Dermis microvascular lymphatic vessel endothelial cell (primary cell): ENCODE measurements at places on chromosomes 1 and 21.

DNA sequence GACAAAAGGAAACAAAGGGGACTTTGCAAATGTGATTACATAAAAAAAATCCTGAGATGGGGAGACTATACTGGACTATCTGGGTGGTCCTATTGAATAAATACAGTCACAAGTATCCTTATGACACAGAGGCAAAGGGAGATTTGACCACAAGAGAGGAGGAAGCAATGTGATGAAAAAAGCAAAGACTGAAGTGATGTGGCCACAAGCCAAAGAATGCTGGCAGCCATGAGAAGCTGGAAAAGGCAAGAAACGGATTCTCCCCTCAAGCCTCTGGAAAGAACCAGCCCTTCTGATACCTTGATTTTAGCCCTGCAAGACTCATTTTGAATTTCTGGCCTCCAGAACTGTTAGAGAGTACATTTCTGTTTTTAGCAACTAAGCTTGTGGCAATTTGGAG is 36.4 kb downstream of the OLFML2B start:
- DNase-seq, result no peak

- DNase-seq, result no peak
These were observed 1.9 kb downstream of the SMIM1 start for GRCh38 chr1:3774276-3774945.

- peak; percentile 17 for DNase-seq
These were observed 132.4 kb downstream of the EDEM3 start for GRCh38 chr1:184622136-184622823.

- DNase-seq, result no peak
These were observed 122.5 kb upstream of the NCAM2 start for GRCh38 chr21:20875742-20876141.

GRCh38 chr1:65230731-65231481 is 78.4 kb upstream of the DNAJC6 start:
- no peak for DNase-seq

- DNase-seq, result no peak
These were observed 15.4 kb downstream of the ABCA4 start for GRCh38 chr1:94105581-94105952.

DNA sequence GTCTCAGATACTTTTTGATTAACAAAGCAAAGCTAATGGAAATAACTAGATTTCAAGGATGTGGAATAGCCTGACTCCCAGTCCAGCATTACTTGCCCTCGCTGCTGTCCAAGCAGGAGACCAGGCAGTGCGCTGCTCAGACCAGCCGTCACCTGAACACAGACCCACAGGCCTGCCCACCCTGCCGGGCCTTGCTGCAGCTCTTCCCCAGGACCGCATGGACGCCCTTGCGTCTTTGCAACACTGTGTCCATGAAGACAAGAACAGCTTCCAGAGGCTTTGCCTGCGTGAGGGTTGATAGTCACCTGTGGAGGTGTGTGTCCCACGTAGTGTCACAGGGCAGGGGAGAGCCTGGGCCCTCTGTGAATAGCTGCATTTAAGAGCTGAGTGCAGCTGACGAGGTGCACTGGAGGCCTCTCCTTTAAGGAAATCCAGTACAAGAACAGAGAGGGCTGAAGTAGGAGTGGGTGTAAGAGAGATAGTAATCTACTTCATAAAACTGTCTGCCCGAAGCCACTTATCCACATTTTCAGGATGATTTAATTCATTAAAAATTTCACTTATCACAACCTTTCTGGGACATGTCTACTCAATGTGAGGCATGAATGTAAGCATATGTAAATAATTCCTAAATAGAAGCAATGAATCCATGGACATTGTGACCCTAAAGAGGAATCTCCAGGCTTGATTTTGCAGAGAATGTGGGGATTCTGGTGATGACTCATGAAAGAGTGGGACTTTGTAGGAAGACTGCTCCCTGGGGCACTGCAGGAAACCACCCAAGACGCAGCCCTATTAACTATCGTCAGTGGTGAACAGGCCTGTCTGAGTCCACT is 176.2 kb upstream of the RAB4A start:
- no peak for DNase-seq

DNA sequence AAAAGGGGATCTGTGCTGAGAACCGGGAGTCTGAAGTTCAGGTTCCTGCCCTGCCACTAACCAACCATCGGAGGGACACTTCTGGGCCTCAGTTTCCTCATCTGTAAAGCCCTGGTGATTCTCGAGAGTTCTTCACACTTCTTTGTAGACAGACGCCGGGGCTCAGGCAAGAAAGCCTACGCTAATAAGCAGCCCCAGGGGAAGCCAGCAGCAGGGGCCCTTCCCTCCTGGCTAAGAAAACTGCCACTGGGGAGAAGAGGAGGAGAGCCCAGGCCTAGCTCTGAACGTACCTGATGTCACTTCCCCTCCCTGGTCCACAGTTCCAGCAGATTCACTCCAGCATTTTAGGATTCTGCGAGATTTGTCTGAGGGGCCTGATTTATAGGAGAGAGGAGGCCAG is 76.0 kb downstream of the CAMK2N1 start:
- no peak for DNase-seq

DNA sequence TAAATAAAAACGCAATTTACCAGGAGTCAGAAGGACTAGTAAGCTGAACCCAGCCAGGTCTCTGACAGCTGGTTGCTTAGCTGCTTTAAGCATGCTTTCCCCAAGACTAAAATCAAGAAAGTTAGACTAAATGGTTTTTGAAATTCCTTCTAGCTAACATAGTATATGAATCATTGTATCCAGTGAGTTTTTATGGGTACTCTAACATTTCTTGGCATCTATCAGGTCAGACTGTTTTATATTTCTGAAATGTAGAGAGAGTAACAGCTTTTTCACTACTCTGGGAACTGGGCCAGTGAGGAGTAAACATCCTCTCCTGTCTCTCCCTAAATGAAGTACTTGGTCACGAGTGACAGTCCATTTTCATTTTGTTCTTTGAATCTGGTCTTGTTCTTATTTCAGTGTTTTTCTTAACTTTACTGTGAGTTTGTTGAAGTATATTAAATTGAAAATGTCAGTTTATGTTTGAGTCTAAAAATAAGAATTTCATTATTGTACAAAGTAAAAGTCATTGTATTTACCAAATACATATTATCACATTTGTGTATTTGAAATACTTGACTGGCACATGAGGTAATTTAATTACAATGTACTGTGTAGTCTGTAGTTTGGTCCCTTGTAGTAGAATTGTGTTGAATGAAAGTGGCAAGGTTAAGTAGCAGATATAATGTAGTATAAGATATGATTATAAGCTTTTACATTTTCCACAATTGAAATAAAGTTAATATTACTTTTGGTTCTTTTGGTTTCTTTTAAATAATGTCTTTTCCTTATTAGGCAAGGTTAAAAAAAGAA is 47.6 kb downstream of the PKN2 start:
- peak; percentile 79 for DNase-seq

- DNase-seq, result no peak
These were observed 129.4 kb downstream of the MRPS6 start for GRCh38 chr21:34202553-34203372.

DNA sequence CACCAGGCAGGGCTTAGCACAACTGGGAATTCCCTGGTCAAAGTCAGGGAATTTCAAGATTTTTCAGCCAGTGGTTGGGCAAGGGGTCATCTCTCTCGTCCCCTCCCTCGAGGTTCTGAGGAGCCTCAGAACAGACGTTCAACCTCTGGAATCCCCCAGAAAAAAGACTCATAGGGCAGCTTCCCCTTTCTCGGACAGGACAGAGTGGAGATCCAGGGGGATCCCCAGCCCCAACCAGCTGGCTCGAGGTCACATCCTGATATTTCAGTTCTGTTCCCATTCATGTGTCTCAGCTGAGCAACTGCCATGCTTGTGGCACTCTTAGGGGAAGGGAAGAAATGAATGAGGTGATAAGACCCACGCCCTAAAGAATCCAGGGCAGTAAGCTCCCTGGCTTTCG is 4.9 kb upstream of the LAD1 start:
- DNase-seq, result peak; percentile 11

GRCh38 chr1:46277658-46278373 is 25.6 kb downstream of the LRRC41 start:
- no peak for DNase-seq

- DNase-seq, result no peak
These were observed 6.3 kb downstream of the PTGFRN start for GRCh38 chr1:116916002-116916401.

- DNase-seq, result no peak
These were observed 413.7 kb downstream of the PTPRU start for GRCh38 chr1:29650041-29650400.

DNA sequence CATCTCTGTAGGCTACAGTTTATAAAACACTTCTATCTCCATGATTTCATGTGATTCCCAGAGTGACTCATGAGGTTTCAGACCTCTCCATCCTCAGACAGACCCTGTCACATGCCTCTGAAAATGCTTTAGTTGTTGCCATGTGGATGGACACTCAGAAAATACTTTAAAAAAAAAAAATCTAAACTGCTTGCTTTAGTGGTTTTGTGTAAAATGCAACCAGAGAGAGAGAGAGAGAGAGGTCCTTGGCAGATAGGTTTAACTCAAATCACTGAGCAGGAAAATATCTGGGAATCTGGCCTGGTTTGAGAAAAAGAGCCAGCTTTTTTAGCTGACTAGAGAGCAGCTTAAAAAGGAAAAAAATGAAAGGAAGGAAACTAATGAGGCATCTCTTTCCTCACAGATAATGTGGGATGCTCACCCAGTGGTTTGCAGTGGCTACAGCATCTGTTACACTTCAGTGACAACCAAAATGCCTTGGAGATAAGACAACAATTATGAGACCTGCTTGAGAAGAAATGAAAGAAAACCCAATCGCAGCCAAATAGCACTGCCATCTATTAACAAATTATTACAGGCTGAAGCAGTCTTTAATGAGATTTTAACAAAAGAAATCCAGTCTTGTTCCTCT is 54.6 kb upstream of the SYT14 start:
- no peak for DNase-seq

- no peak for DNase-seq
These were observed 43.0 kb upstream of the TRABD2B start for GRCh38 chr1:48040154-48040553.

DNA sequence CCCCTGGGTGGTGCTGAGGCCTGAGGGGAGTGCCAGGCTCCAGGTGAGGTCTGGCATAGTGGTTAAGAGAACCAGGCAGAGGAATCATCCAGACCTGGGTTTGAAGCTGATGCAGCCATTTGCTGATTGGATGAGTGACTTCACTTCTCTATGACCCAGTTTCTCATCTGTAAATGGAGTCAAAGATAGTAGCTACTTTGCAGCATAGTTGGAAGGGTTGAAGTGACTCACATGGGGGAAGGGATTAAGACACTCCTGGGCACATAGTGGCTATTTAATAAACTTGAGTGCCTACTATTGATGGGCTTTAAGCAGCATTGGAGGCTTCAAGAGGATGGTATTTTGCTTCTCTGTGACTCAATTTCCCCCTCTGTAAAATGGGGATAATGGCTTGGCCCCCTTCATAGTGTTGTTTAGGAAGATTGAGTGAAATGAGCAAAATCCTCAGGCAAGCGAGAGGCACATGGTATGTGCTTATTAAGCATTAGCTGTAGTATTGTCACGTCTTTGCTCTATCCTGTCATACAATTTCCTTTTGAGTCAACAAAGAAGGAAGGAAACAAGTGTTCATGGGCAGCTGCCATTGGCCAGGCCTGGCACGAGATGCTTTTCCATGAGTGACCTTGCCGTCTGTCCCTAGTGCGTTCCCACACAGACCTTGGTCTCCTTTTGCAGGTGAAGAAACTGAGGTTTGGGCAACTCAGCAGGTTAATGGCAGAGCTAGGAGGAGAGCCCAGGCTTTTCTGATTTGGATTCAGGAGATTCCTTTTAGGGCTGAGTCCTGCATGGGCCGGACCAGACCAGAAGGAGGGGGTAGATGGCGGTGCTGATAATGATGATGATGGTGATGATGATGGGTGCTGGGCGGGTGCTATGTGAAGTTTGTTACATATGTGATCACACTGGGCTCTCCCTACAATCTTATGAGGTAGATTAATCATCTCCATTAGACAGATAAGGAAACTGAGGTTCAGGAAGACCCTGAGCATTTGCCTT is 131.1 kb upstream of the WNT4 start:
- DNase-seq, result peak; percentile 68

DNA sequence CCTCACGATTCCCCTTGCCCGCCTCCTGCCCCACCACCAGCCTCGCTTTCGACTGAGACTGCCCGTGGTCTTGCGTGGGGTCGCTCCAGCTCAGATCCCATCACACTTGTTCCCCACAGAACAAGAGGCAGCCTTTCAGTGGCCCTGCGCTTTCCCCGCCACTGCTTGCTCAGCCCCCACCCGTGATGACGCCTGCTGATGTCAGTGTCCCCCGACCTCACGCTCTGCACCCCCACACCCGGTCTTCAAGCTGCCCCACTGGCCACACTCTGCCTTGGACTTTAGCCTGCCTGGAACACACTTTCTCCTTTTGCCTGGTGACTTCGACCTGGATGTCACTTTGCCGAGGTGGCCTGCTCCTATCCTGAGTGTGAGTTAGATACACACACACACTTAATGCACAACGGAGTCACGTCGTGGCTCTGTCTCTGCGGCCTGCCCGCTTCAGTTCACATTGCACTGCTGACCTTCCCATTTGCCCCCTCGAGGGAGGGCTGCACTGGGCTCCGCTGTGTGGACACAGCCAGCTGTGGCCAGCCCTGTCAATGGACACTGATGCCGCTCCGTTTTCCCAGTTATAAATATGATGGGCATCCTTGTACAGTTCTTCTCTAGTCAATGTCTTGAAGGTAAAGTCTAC is 13.0 kb downstream of the AGPAT3 start:
- DNase-seq, result no peak

GRCh38 chr1:67226688-67227087 is 60.4 kb downstream of the IL23R start:
- DNase-seq, result no peak

- DNase-seq, result no peak
These were observed 7.8 kb upstream of the P3R3URF start for GRCh38 chr1:46183926-46184557.

DNA sequence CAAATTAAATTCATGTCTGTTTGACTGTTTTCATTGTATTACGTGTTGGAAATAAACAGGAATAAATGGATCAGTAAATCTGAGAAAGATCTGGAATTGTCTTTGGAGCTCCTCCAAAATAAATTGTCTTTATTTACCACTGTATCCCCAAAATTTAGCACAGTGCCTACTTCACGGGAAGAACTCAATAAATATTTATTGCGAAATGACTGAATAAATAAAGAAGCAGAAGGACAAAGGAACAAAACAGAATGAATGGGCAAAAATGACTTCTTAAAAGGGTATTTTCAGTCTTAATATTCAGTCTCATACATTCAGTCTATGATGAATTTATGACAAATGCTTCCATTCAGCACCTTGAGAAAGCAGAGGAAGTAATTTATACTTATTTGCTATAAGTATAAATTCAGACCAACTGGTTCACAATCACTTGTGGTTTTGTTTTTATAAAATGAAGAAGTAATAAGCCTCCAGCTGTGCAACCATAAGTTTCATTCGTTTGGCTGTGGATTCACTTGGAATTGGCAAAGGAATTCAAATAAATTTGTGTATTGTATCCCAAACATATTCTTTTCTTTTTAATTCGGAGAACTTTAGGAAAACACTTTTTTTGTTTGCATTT is 19.2 kb upstream of the PRKAA2 start:
- DNase-seq, result no peak

DNA sequence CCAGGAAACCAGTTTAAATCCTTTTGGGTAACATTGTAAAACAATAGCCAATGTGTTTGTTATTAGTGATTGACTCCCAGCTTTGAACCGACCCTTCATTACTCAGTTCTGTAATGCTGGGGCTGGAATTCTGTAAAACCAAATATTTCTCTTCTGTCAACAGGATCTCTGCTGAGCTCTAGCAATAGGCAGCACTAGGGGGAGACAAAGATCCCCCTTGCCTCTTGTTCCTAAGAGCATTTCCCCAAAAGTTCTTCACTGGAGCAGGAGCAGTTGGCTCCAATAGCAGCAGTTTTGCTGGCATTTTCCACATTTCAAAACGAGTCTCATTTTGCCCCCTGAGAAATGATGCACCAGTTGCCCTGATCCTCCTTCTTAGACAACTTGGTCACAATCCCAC is 1671.1 kb downstream of the MRPL39 start:
- no peak for DNase-seq
